ENCODE measurements at places on chromosomes 5 and 9.

- DNase-seq: no peak
Observed at GRCh38 chr5:159017786-159018185, 81.9 kb downstream of the EBF1 start.

- no peak for DNase-seq
Observed at GRCh38 chr9:93675336-93676150, 99.2 kb downstream of the PHF2 start.

DNA sequence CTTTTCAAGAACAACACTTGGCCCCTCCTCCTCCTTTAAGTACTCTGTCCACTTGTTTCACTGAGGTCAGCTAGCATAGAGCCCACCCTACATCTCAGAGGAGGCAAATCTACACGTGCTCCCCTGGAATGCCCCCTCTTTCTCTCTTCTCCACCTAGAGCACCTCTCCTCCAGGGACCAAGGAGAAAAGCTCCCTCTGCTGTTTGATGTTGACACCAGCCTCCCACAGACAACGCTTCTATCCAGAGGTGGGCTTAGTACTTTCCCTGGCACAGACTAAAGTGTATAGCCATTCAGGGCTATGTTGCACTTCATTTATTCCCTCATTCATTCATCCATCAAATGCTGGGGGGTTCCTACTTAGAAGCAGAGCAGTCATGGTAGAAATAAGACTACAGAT lies 68.2 kb upstream of the TAF1L start:
- no peak for DNase-seq

DNA sequence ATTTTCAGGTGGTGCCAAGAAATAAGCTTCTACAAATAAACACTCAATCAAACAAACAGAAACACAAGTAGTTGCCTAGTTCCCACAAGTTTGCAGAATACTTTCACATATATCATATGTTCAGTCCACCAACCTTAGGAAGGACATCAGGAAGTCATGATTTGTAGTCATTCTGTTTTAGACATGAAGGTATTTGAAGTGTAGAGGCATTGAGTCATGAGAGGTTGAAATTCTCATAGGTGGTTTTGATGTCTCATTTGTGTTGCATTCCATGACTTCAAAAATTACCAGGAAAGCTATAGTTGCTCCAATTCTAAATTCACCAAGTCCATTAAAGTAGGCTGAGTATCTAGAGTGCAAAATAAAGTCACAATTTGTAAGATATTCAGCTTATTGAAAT lies 159.0 kb downstream of the KCTD16 start:
- DNase-seq: no peak

DNA sequence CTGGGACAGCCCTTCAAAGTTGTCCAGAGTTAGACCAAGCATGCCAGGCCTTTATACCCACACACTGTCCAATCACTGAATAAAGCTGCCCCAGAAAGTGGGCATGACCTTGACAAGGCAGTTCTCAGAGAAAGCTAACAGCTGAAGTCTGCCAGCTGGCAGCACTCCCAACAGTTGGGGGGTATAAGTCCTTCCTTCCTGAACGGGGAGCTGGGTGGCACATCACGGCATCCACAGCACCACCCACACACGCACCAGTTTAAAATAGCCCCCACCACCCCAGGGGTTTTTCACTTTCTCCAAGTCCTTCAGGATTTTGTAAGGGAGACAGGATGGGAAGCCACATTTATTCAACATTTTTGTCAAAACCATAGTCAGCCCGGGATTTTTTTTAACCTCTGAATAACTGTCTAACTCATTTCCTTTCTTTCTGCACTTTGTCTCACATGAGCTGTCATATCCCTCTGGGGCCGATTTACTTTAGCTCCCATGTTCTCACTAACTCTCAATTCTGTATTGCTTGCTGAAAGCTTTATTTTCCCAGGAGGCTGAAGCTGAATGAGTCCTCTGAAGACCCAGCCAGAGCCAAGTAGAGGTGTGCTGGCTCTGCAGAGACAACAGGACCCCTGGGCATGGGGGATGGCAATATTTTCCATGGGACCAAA lies 15.4 kb downstream of the FAM81B start:
- no peak for DNase-seq

- no peak for DNase-seq
Observed at GRCh38 chr9:3879315-3879714, 353.5 kb upstream of the RFX3 start.

DNA sequence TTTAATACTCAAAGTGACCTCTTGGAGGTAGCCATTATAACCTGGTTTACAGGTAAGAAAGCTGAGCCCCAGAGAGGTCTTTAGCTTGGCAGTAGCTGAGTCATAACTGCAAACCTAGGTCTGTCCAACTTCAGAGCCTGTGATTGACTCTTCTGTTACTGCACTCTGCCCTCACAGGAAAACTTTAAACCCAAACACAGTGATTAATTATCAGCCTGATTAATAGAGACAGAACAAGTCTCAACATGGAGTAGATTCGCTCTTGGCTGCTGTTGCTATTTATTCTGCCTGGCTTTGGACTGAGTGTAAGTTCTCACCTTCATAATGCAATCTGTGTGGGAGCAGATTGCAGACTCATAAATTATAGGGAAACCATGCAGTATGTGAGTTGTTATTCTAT lies 27.4 kb upstream of the TXN start:
- no peak for DNase-seq

DNA sequence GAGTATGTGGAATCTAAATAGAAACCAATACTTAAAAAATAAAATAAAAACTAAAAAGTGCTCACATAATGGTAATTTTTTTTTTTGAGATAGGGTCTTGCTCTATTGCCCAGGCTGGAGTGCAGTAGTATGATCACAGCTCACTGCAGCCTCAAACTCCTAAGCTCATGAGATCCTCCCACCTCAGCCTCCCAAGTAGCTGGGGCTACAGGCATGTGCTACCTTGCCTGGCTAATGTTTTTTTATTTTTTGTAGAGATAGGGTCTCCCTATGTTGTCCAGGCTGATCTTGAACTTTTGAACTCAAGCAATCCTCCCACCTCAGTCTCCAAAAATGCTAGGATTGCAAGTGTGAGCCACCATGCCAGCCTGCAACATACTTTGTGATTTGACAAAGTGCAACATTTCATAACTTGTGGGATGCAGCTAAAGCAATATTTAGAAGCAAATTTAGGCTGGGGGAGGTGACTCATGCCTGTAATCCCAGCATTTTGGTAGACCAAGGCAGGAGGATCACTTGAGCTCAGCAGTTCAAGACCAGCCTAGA lies 18.4 kb downstream of the AP3B1 start:
- no peak for DNase-seq

GRCh38 chr9:124880501-124880900 lies 18.6 kb downstream of the ARPC5L start:
- DNase-seq: no peak

- no peak for DNase-seq
Observed at GRCh38 chr5:94744906-94745305, 126.4 kb downstream of the SLF1 start.

- DNase-seq: no peak
Observed at GRCh38 chr5:4981608-4982007, 158.5 kb upstream of the ADAMTS16 start.

GRCh38 chr9:131226226-131226625 lies 50.1 kb downstream of the FAM78A start:
- no peak for DNase-seq
